ENCODE measurements at places on chromosomes 4 and X. TPM values are rescaled to one million over a fixed set of nuclear protein-coding genes. Genes with fewer than 3 reads are reported as not detected.

The MAGEA10 gene
- total RNA-seq: not detected

The NR3C2 gene
- 43.4 TPM for total RNA-seq

The CYP4V2 gene
- total RNA-seq: 69.8 TPM

The APELA gene
- 0.25 TPM for total RNA-seq

The CT55 gene
- total RNA-seq: not detected

The HSFX3 gene
- not detected for total RNA-seq

The SPATA18 gene
- total RNA-seq: 11.6 TPM

The NHS gene
- total RNA-seq: 28.9 TPM

The MID1 gene
- 54.1 TPM for total RNA-seq

The APLN gene
- 0.31 TPM for total RNA-seq

The CC2D2A gene
- 26.7 TPM for total RNA-seq

The CENPVL2 gene
- total RNA-seq: not detected

The TCEAL6 gene
- total RNA-seq: not detected

The DKK2 gene
- total RNA-seq: 0.22 TPM

The UGT8 gene
- 42.2 TPM for total RNA-seq

The RNF175 gene
- 0.25 TPM for total RNA-seq

The GABRQ gene
- total RNA-seq: 0.03 TPM

Measured in kidney (tissue), 22 donors.